ENCODE measurements at places on chromosomes 2 and 18.

- no peaks in the 10 kb centered on the region for H3K36me3 ChIP-seq
- no peak overlapping the region for H3K27ac ChIP-seq
- H3K4me1 ChIP-seq: no peaks in the 10 kb centered on the region
- DNase-seq: no peak
- no peaks in the 10 kb centered on the region for H3K27me3 ChIP-seq
- no peak overlapping the region for H3K4me3 ChIP-seq
Observed at GRCh38 chr18:6382963-6383362, 31.7 kb downstream of the L3MBTL4 start.

GRCh38 chr2:191638079-191638801, 39.7 kb upstream of the NABP1 start:
- no peaks in the 10 kb centered on the region for H3K36me3 ChIP-seq
- peak overlapping the region; percentile 90 for H3K27ac ChIP-seq
- DNase-seq: peak; percentile 63
- H3K4me1 ChIP-seq: peaks cover 61% of the 10 kb centered on the region
- H3K27me3 ChIP-seq: peaks cover 10% of the 10 kb centered on the region

DNA sequence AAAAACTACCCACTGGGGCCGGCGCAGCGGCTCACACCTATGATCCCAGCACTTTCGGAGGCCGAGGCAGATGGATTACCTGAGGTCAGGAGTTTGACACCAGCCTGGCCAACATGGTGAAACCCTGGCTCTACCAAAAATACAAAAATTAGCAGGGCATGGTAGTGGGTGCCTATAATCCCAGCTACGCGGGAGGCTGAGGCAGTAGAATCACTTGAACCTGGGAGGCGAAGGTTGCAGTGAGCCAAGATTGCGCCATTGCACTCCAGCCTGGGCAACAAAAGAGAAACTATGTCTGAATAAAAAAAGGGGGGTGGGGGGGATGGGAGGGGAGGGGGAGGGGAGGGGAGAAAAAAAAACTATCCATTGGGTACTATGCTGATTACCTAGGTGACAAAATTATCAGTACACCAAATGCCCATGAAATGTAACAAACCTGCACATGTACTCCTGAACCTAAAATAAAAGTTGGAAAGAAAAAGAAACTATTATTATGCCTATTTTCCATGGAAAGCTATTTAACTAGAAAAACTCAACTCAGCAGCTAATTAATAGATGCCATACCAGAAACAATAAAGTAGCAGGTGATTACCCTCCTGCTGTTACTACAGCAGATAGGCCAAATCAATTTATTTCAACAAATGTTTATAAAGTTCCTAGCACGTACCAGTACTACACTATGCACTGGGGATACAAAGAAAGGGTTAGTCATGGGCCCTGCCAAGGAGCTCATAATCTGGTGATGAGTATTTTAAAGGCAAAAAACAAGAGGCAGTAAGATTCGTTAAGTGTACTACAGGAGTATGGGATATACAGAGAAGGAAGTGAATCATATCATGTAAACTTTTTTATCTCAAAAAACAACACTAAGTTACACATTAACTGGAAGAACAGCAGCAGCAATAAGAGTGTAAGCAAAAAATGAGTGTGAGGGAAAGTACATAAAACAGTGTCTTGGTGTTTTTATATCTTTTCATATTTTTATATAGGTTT, 112.8 kb upstream of the SLC39A10 start:
- H3K4me1 ChIP-seq: peaks cover 67% of the 10 kb centered on the region
- peak overlapping the region; percentile 91 for H3K27ac ChIP-seq
- DNase-seq: peak; percentile 75
- peaks cover 29% of the 10 kb centered on the region for H3K36me3 ChIP-seq
- peak overlapping the region; percentile 29 for H3K4me3 ChIP-seq

GRCh38 chr2:113080134-113080533, 12.4 kb downstream of the IL1F10 start:
- no peak overlapping the region for H3K27ac ChIP-seq
- no peaks in the 10 kb centered on the region for H3K36me3 ChIP-seq

DNA sequence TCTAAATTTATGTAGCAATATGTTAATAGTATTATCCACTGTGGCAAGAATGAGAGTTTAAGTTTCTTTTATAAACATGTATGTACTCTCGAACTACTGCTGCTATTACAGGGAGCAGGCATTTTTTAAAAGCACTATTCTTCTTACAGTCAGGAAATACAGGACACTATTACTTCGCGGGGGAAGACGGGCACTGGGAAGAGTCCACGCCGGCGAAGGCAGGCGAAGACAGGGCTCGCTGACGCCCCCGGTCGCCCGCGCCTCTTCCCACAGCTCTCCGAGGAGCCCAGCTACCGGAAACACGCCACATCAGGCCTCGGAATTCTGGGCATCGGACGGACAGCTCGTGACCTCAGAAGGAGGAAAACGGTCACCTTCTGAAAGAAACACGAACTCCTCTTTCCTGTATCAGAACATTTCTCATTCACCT, 90.2 kb downstream of the FAM161A start:
- H3K4me1 ChIP-seq: peaks cover 12% of the 10 kb centered on the region
- peak overlapping the region; percentile 95 for H3K4me3 ChIP-seq
- H3K36me3 ChIP-seq: peaks cover 7% of the 10 kb centered on the region
- H3K27ac ChIP-seq: peak overlapping the region; percentile 97
- DNase-seq: no peak

DNA sequence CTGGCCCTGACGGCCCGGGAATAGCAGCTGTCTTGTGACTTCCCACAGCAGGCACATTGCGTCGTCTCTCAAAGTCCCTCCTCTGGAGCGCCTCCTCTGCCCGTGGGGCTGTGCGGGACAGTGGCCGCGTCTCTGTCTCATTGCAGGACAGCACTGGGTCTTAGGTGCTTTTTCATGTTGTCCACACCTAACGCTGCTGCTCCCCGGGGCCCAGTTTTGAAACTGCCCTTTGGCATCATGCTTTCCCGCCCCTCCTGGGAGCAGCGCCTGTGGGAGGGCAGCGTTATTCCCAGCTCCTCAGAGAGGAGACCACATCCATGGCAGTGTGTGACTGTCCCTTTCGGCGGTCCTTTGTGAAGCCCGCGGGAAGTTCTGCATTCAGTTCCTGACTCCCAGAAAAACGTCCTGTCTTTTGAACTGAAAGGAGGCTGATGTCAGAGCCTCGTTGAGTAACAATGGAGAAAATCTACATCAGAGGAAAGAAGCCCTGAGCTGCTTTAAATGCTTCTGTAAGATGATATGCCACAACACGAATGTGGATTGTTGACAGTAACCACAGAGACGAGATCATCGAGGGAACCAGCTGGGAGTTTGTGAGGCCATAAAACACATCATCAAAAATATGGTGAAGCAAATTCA, 226.0 kb downstream of the FAM210A start:
- DNase-seq: peak; percentile 66
- H3K36me3 ChIP-seq: peaks cover 31% of the 10 kb centered on the region
- H3K27me3 ChIP-seq: no peaks in the 10 kb centered on the region
- H3K4me3 ChIP-seq: no peak overlapping the region

DNA sequence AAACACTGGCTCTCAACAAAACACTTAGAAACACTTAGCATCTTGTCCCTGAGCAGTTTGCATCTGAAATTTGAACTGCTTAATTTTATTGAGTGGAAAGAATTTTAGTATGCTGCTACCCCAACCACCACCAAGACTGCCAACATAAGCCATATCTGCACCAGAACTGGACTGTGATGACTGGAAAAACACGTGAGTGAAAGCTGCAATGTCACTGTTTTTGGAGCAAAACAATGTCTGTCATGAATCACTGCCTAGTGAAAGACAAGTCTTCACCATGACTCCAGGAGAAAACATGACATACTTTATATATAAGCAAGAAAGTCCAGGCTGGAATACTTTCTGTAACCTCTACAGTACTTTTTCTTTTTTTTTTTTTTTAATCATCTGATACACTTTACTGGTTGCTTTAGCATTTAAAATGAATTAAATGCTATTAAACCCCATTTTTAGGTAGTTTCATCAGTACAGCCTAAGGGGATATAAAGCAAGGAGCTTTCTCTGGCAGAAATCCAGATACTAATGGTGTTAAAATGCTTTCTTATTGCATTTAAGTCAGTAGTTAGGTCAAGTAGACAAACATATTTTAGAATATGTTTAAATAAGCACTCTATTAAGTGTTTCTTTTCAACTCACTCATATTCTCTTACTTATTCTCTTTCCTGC, 2129.4 kb upstream of the PIK3C3 start:
- H3K27ac ChIP-seq: no peak overlapping the region
- DNase-seq: no peak
- no peaks in the 10 kb centered on the region for H3K36me3 ChIP-seq
- H3K4me3 ChIP-seq: no peak overlapping the region
- no peaks in the 10 kb centered on the region for H3K27me3 ChIP-seq

- no peaks in the 10 kb centered on the region for H3K36me3 ChIP-seq
- H3K4me1 ChIP-seq: no peaks in the 10 kb centered on the region
- no peak overlapping the region for H3K4me3 ChIP-seq
- no peak overlapping the region for H3K27ac ChIP-seq
Observed at GRCh38 chr18:71022389-71022788, 733.5 kb downstream of the SOCS6 start.

DNA sequence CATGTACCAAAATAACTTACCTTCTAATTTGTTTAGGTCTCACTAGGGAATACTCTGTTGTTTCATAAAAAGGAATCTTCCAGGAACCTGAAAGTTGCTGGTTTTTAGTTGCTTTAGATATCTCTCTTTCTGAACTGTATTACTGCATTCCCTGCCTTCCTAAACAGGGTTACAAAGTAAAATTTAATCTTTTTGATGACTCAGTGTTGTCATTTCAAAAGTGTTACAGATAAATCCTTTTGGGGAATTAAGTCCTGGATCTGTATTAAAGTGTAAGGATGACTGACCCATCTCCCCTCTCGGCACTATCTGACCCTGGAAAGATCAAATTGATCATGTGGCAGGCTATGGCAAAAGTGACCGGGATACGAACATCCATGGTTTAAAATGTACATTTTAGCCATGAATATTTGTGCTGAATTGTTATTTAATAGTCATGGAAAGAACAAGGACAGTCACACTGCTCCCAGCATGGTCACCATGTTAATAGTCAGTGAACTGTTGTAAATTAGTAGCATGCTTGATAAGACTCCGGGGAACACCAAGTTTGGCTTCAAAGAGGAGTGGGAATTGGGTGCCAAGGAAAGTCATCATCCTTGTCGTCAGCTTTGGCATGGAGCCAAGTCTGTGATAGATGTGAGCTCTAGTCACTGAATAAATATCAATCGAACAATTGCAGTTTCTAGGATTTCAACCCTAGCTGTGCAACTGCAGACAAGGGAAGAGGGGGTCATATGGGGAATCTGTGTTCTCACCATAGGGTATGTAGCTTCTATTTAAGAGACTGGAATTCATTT, 4.2 kb downstream of the PLEKHA3 start:
- peaks cover 29% of the 10 kb centered on the region for H3K36me3 ChIP-seq
- no peak overlapping the region for H3K4me3 ChIP-seq
- DNase-seq: no peak
- no peaks in the 10 kb centered on the region for H3K27me3 ChIP-seq

- no peak overlapping the region for H3K27ac ChIP-seq
- no peak overlapping the region for H3K4me3 ChIP-seq
- no peaks in the 10 kb centered on the region for H3K27me3 ChIP-seq
- peaks cover 42% of the 10 kb centered on the region for H3K4me1 ChIP-seq
- no peak for DNase-seq
Observed at GRCh38 chr2:135745545-135745944, 3.9 kb downstream of the UBXN4 start.

- peaks cover 3% of the 10 kb centered on the region for H3K27me3 ChIP-seq
- H3K4me1 ChIP-seq: peaks cover 4% of the 10 kb centered on the region
- DNase-seq: no peak
- H3K36me3 ChIP-seq: peaks cover 2% of the 10 kb centered on the region
- H3K27ac ChIP-seq: no peak overlapping the region
Observed at GRCh38 chr2:136034629-136035028, 49.2 kb upstream of the DARS1 start.

DNA sequence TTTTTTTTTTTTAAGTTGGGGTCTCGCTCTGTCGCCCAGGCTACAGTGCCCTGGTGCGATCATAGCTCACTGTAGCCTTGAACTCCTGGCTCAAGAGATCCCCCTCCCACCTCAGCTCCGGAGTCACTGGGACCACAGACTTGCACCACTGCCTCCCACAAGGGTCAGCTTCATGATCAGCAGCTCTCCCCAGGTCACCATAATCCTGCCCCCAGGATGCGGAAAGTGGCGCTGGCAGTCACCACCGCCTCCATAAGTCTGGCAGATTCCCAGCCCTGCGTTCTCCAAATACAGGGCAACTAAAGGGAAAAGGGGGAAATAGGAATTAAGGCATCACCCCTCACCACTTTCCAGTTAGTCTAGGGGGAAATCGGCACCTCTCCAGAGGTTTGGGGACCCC, 5.2 kb upstream of the ARID5A start:
- no peaks in the 10 kb centered on the region for H3K27me3 ChIP-seq
- no peak for DNase-seq
- peaks cover 82% of the 10 kb centered on the region for H3K4me1 ChIP-seq
- peak overlapping the region; percentile 78 for H3K4me3 ChIP-seq

GRCh38 chr18:76662626-76663025, 159.7 kb upstream of the ZNF236 start:
- H3K4me1 ChIP-seq: peaks cover 11% of the 10 kb centered on the region
- H3K4me3 ChIP-seq: no peak overlapping the region
- no peak for DNase-seq
- H3K27me3 ChIP-seq: peaks cover 23% of the 10 kb centered on the region
- no peaks in the 10 kb centered on the region for H3K36me3 ChIP-seq

DNA sequence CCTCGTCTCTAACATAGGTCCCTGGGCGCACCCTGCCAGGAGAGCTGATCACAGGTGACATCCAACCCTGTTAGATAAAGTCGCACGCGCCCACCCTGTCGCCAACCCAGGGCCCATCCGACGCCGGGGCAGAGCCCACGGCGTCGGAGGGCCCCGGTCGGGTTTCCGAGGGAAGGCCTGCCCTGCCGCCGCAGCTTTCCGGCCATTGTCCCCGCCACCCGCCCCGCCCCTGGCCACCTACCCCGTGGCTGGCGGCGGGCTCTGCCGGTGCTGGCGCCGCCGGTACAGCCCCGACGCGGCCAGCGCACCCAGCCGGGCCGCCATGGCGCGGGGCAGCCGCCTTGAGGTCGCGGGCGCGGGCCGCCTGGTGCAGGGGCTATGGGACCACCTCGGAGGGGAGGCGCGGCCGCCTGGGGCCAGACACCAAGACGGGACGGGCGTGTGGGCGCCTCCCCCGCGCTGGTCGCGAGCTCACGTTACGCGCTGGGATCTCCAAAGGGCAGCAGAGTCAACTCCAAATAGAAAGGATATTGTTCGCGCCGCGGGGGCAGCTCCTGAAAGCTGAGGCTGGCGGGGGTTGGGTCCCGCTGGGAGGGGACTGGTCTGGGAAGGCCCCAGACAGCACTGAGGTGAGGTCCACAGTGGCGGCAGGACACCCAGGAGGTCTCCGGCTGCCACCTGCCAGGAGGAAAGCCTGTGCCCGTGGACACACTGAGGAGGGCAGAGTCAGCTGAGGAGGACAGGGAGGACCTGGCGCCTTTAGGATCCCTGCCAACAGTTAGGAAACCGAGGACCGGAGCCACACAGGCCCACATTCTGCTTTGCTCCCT, 11.1 kb downstream of the LIMS2 start:
- peaks cover 51% of the 10 kb centered on the region for H3K27me3 ChIP-seq
- no peaks in the 10 kb centered on the region for H3K4me1 ChIP-seq
- H3K4me3 ChIP-seq: no peak overlapping the region
- no peaks in the 10 kb centered on the region for H3K36me3 ChIP-seq
